NCI-H446 (cell line): ENCODE measurements at places on chromosomes 7 and 10.

GRCh38 chr7:149733924-149734790 is 39.2 kb downstream of the ZNF467 start:
- DNase-seq = no peak

DNA sequence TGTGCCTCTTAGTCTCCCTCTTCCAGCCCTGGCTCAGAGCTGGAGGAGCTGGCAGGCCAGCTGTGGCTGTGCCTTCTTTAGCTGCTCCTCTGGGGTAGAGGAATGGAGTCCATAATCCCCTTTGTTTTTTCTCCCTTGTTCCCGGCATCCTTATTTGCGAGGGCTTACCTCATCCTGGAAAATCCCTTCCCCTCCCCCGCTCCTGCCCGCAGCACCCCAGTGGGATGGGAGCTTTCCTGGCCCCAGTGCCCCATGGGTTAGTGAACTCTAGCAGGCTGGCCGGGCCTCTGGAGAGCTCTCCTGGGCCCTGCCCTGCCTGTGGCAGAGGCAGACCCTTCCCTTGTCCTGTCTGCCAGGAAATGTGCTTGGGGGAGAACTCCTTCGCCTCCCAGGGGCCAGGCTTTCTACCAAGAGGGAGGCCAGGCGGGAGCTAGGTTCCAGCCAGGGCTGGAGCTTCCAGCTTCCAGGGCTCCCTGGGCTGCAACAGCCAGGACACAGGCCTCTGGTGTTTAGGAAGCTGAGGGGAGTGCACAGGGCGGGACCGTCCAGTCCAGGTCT is 16.5 kb upstream of the TRIM8 start:
- DNase-seq = no peak

GRCh38 chr7:94643771-94644545 is 12.0 kb downstream of the SGCE start:
- DNase-seq = no peak

GRCh38 chr7:95544171-95544570 is 52.1 kb downstream of the PDK4 start:
- DNase-seq = no peak

- no peak for DNase-seq
These were observed 115.4 kb downstream of the CABCOCO1 start for GRCh38 chr10:61778137-61778536.

DNA sequence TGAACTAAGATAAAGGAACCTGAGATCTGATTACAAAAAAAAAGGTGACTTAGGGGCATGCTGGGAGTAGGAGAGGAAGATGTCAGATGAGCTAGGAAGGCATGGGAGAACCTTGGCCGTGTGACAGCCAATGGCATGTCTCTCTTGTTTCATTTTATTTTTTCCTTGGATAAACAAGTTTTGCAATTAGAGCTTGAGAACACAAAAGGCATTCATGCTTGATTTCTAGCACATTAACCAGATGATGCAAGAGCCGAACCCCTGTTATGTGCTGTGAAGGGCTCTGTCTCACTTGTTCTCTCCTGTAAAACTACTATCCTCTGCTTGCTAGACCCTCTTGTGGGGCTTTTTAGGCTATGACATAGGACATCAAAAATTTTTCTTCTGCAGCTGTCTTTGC is 134.3 kb upstream of the ASAH2 start:
- DNase-seq = no peak

- DNase-seq = no peak
These were observed 101.5 kb upstream of the ANKRD1 start for GRCh38 chr10:91022390-91022789.

DNA sequence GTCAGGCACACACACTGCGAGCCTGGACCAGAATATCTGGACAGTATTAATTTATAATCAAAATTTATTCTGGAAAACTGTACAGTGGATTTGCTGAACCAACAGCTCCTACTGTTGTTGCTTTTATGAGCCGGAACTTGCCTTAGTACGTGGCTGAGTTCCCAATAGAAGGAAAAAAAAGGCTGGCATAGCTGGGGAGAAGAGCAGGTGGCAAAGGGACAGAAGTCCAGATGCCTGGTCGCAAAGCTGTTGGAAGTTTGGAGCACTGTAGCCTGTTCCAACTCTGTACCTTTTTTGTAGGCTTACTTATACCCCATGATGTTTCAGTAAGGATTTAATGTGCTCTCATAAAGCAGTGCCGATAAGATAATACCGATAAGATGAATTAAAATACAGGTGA is 333.8 kb downstream of the ABCA13 start:
- DNase-seq = peak; percentile 25

DNA sequence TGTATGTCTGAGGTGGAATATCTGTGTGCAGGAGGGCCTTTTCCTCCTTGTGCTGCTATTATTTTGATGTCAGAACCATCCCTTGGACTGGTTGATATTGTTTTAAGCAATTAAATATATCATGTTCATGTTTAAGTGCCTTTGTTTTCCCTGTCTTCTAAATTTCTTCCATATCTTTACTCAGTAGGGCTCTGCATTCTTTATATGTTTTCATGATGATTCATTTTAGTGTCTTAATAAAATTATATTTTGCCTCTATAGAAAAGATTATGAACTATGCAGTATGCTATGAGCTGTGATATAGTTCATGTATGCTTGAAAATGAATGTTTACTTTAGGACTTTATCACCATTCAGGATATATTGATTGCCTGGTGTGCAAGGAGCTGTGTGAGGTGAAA is 34.8 kb downstream of the AHR start:
- DNase-seq = no peak

DNA sequence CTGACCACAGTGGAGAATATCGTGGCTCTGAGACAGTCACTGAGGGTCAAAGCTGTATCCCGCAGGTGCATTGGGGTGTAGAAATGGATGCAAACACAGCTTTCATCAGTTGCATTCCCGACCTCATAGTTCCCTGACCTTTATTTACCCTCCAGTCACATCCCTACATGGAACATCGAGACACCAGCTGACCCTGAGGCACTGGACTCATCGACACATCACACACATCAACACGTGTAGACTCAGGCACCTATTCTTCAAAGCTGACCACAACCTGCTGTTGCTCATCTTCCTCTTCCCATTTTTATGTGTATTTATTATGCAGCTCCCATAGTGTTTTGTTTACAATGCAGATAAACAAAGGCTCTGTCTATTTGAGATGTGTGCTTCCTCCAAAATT is 396.9 kb upstream of the NRP1 start:
- no peak for DNase-seq

GRCh38 chr7:68509054-68509453 is 1089.2 kb upstream of the AUTS2 start:
- DNase-seq = no peak

DNA sequence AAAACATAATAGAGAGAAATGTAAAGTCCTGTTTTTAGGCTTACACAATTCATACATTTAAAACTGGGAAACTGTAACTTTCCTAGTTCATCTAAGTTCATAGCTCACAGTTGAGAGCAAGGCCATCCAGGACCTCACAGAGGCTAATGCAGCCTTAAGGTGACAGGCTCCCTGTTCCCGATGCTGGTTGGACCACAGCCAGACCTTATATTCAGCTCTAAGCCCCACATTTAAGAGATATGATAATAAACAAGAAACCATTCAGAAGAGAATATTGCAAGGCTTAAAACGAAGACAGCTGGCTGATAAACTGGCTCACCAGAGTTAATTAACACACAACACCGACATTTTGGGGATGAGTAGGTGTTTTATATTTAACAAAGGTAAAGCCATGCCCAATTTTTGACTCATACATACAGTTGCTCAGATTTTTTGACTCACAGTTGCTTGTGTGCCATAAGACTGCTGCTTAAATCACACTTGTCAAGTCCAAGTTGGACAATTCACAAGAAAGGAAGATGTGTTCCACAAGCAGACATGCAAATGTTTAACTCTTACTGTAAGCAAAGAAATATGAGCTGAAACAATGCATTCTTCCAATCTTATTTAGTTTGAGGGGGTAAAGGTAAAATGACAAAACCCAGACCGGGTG is 41.1 kb upstream of the TMEM213 start:
- DNase-seq = no peak

DNA sequence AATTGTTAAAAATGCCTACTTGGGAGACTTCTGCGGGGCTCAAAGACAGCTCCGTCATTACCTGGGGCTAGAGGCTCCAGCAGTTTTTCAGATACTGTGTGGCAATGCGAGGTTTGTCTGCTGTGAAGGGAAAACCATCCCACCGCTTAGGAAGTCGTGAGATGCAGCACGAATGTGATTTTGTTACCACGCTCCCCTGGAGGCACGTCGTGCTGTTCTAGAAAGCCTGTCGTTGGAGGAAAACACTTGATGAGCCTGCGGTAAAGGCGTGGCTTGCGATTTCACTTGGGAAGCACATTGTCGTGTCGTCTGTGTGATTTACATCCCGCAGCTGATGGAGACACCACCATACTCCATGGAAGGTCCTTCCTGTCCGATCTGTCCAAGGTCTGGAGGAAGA is 39.3 kb downstream of the CAMK1D start:
- no peak for DNase-seq

DNA sequence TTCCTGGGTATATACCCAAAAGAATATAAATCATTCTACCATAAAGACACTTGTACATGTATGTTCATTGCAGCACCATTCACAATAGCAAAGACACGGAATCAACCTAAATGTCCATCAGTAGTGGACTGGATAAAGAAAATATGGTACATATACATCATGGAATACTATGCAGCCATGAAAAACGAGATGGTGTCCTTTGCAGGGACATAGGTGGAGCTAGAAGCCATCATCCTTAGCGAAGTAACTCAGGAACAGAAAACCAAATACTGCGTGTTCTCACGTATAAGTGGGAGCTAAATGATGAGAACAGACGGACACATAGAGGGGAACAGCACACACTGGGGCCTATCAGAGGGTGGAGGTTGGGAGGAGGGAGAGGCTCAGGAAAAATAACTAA is 183.7 kb upstream of the CELF2 start:
- DNase-seq = no peak

DNA sequence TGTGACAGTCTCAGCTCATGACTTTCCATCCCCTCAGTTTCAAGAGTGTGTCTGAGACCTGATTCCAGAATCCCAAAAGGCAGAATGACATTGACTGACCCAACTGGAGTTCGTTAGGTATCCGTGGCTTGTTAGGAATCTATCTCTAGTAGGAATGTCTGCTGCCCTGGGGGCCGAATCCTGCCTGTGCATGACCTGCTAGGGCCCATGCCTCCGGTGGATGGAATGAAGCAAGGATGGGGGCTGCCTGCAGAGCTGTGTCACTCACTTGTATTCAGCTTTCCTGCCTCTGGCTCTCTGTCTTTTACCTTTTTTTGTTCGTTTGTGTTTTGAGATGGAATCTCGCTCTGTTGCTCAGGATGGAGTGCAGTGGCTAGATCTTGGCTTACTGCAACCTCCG is 129.5 kb downstream of the SDK1 start:
- DNase-seq = no peak
